Fibroblast of skin of right quadriceps (primary cell): ENCODE measurements at places on chromosomes 7 and 10.

- no peak for DNase-seq
Observed at GRCh38 chr10:97412891-97413304, 11.8 kb upstream of the RRP12 start.

DNA sequence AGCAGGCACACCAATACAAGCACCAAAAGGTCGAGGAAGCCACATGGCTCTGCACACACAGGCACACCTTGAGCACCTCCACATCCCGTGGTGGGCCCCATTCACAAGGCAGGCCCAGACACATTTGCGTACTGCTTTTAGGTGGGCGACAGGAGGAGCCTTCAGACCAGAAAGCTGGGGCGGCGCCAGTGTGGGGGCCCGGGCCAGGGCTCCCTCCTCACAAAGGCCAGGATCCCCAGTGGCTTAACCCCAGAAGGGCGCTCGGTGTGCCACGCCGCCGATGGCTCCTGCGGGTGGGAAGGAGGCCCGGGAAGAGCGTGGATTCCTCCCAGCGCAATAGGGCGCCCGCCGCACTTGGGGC is 2.8 kb upstream of the SMARCD3 start:
- no peak for DNase-seq

GRCh38 chr7:51265066-51265907 is 51.3 kb downstream of the COBL start:
- DNase-seq: no peak

DNA sequence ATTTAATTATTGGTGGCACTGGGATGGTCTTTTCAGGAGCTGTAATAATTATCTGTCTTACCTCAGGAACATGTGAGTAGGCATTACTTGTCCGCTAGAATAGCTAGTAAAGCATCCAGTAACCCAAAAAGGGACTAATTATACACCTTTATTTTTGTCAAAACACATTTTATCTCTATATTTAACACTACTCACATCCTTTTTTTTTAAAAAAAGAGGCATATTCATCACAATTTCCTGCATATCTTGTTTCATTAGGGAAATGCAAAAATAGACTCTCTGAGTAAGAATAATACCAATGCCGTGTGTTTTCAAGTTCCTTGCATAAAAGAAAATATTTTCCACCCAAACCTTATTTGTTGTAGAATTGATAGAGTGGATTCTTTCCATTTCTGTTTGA is 99.5 kb downstream of the VTI1A start:
- DNase-seq: no peak

GRCh38 chr7:155344270-155344617 is 46.6 kb downstream of the INSIG1 start:
- no peak for DNase-seq

DNA sequence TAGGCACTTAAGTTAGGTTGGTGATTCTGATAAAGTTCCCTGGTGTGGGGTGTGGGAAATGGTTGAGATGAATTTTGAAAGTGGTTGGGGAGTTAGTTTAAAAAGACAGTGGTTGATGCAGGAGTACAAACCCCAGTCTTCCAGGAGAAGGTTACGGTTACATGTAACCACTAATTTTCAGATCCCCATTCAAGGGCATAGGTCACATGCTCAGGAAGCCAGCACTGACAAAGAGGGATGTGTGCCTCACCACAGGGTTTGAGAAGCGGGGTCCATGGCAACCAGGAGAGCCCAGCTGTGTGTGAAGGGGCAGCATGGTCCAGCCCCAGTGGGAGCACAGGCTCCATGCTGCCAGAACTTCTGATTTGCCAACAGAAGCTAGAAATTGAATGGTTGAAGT is 144.2 kb downstream of the MDFIC start:
- no peak for DNase-seq

DNA sequence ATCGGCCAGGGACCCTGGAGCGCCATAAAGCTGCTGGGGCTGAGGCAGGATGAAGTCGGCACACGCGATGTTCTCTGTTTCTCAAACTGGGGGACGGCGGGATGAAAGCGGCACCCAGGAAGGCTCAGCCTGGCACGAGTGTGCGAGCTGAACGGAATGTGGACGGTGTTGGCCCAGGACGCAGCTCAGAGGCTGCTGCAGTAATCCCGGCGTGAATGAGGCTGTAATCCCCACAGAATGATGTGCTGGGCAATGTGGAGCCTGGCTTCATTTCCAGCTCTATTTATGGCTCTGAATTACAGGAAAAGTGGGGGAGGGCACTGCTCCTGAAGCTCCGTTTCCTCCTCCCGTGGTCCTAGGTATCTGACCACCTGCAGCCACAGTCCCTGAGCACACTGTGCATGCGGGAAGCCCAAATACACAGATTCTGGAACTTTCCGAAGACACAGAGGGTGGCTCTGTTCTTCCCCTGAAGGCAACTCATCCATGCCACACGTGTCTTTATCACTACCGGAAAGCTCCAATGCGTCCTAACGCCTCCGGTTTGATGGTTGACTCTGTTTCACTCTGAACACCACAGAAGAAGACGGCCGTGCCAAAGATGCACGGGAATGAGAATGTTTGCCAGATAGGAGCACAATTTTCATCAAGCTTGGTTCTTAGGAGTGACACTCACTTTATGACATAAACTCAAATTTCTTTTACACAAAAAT is 37.6 kb downstream of the KLF6 start:
- DNase-seq: no peak

GRCh38 chr10:17742918-17743317 is 9.1 kb upstream of the TMEM236 start:
- peak; percentile 50 for DNase-seq

DNA sequence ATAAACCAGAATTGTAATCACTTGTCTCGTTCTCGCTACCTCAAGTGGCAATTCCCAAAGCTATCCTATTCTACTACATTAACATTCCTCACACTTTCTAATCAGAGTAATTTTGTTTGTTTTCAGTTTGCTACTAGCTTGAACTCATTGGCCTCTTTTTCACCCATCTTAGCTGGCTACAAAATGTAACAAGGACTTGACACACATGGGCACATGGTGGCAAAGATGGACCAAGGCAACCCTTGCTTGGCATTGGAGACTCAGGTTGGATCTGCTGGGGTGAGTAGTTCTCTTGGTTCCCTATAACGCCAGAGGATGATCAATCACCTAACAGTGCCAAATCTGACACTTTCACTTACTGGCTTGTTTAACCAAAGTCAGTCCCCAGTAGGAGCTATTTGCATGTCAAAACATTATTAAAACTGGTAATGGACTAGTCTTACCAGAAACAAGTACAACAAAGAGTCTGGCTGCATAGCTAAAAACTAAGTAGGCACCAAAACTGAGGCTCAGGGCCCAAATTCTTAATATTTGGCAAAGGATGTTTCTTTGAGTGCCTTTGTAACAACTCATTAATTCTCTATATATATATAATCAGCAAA is 1.9 kb downstream of the USP6NL start:
- DNase-seq: no peak

DNA sequence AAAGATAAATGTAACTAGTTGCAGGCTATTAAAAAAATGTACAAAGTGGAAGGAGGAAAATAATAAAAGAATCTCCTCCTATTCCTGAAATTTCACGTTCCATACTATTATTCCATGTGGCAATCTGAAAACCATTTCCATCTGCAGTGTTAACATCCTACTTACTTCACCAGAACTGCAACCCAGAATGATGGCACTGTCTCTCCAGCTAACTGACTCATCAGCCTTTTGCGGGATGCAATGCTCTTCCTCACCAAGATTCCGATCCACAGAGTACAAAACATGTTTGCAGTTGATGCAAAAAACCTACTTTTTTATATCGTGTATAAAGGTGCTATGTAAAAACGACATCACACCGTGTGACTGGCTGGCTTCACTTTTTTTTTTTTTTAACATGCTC is 50.8 kb downstream of the ESYT2 start:
- DNase-seq: peak; percentile 69

- peak; percentile 35 for DNase-seq
Observed at GRCh38 chr10:18545621-18546305, 105.6 kb downstream of the NSUN6 start.

GRCh38 chr7:75537731-75538130 is 45.6 kb downstream of the SPDYE5 start:
- no peak for DNase-seq

GRCh38 chr10:13146379-13146778 is 15.0 kb upstream of the MCM10 start:
- peak; percentile 6 for DNase-seq

GRCh38 chr10:22308390-22308789 is 7.8 kb upstream of the COMMD3 start:
- peak; percentile 60 for DNase-seq

- DNase-seq: peak; percentile 96
Observed at GRCh38 chr7:121544726-121545125, 148.6 kb upstream of the FAM3C start.

GRCh38 chr10:77087366-77087765 is 550.2 kb downstream of the KCNMA1 start:
- peak; percentile 62 for DNase-seq

GRCh38 chr10:13328126-13328525 is 20.0 kb downstream of the SEPHS1 start:
- DNase-seq: no peak

- no peak for DNase-seq
Observed at GRCh38 chr10:103692952-103693811, 162.2 kb downstream of the SH3PXD2A start.

- DNase-seq: peak; percentile 2
Observed at GRCh38 chr7:96300502-96300901, 21.4 kb downstream of the SLC25A13 start.

DNA sequence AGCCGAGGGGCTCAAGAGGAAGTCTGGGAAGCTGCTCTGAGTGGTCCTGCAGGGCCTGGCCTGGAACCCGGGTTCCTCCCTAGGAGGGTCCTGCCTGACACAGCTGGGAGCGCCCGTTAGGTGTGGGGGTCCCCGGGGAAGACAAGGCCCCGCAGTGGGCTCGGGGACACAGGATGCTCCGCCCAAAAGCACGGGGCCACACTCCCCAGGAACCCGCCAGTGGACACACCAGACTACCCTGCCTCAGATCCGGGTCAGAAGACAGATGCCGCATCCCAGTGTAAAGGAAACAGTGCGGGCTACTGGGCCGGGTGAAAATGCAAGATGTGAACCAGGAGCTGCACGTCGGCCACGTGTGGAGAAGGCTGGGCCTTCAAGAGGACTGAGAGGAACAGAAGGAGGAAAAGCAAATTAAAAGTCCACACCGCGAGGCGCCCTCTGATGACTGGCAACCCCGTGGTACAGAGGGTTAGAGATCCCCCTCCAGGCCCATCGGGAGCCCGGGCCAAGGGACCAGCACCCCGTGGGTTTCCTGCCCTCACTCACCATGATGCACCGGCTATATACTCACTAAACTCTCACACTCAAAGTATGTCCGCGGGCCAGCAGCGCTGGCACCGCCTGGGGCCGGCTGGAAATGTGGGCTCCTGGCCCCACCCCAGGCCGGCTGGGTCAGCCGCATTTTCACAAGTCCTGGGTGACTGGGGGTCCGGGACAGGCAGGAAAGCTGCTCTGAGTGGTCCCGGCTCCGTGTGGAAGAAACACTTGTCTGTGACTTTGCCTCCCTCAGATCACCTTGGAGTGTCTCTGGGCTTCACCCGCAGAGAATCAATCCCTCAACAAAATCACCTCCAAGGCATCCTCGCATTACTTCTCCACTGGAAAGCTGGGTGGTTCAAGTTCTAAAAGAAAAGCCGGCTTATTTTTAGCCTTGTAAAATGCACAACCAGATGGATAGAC is 6.1 kb downstream of the STK32C start:
- DNase-seq: no peak

- DNase-seq: no peak
Observed at GRCh38 chr10:9163699-9164098, 1109.2 kb downstream of the GATA3 start.

GRCh38 chr10:71969929-71970328 is 5.7 kb downstream of the CHST3 start:
- no peak for DNase-seq

- DNase-seq: no peak
Observed at GRCh38 chr7:101357433-101357832, 5.2 kb upstream of the COL26A1 start.

- peak; percentile 70 for DNase-seq
Observed at GRCh38 chr7:17144322-17144721, 154.1 kb upstream of the AHR start.

GRCh38 chr7:20304366-20304765 is 26.3 kb upstream of the ITGB8 start:
- no peak for DNase-seq

- no peak for DNase-seq
Observed at GRCh38 chr7:78493401-78493800, 694.8 kb downstream of the PHTF2 start.

- no peak for DNase-seq
Observed at GRCh38 chr7:71325151-71325550, 193.2 kb downstream of the GALNT17 start.

- no peak for DNase-seq
Observed at GRCh38 chr7:156929789-156930539, 19.5 kb upstream of the NOM1 start.

GRCh38 chr7:150564006-150564405 is 3.2 kb upstream of the GIMAP4 start:
- DNase-seq: no peak

- no peak for DNase-seq
Observed at GRCh38 chr10:31963589-31963980, 35.0 kb upstream of the ARHGAP12 start.

DNA sequence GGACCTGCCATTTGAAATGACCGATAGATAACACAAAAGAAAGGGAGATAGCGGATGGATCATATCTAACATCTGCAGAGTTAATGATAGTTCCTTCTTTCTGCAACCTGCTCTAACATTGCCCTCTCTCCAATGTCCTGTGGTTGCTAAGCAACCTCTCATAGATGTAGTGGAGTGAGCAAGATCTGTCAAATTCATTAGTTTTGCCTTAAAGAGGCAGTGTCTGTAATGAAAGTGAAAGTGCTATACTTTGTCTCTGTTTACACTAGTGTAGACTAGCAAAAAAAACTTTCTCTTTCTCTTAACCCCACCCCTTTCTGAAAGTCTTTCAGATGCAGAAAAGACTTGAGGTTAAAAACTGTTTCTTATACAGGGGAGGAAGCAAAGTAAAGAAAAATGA is 1196.9 kb downstream of the SORCS3 start:
- peak; percentile 4 for DNase-seq

- DNase-seq: no peak
Observed at GRCh38 chr7:1844336-1844950, 174.4 kb downstream of the ELFN1 start.

GRCh38 chr7:141945356-141945755 is 1.4 kb downstream of the CLEC5A start:
- peak; percentile 17 for DNase-seq

GRCh38 chr7:39749177-39749576 is 125.8 kb downstream of the RALA start:
- peak; percentile 75 for DNase-seq

- DNase-seq: peak; percentile 43
Observed at GRCh38 chr10:119859420-119860258, 13.0 kb downstream of the MCMBP start.

DNA sequence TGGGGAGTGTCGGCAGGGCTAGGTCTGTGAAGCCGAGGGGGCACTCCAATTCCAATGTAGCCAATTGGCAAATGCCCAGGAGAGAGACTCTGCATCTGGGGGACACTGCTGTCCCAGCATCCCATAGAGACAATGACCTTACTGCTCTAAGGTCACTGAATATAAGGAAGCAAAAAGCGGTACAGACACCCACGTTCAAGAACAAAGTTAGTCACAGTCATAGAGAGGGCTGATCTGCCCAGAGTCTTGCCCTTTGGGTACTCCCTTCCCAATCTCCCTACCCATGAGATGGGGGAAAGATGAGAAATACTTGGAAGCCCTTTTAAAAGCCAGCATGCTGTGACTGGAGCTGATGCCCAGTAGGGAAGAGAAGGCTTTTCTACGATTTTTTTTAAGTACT is 76.3 kb upstream of the GSDME start:
- no peak for DNase-seq

GRCh38 chr7:231030-231857 is 38.9 kb downstream of the FAM20C start:
- no peak for DNase-seq
